Germinal center (tissue), 1 donor: ENCODE measurements at places on chromosomes 2 and 18.

DNA sequence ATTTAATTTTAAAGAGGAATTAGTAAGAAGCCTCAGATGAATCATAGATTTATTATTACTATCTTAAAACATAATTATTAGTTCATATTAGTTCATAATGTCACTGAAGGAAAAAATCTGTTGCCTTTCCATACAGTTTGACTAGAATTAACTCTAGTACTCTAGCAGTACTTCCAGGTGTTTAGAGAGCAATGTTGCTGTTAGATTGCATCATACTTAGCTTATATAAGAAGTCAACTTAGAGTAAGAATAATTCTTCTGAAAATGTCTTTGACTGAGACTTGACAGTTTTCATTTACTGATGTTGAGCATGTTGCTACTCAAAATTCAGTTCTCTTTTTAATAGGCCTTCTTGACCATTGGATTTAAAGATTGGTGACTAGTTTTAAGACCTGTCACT, 4.7 kb downstream of the RAB3GAP1 start:
- DNase-seq = no peak

GRCh38 chr2:44100351-44100750, 68.3 kb upstream of the PPM1B start:
- no peak for DNase-seq

DNA sequence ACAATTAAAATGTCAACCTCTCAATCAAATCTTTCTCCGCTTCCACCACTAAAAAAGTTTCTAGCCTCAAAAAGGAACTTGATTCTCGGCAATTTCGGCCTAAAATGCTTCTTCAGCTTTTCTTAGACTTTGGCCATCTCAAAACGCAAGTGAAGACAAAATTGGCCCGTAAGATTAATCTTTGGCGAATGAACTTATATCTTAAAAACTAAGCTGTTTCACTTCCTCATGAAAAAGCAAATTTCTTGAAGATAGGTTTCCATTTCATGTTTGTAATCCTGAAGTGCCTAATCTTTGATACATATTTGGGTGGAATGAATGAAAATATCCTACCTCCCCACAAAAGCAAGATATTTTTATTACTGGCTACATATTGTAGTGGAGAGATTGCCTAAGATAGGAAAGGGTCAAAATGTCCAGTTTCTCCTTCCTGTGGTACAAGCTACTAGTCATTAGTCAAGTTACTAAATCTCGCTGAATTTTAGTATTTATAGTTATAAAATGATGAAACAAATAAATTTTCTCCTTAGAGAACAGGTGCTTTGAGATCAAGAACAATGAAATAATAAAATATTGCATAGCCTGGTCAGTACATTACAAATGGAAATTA, 85.4 kb upstream of the ZEB2 start:
- peak; percentile 26 for DNase-seq

DNA sequence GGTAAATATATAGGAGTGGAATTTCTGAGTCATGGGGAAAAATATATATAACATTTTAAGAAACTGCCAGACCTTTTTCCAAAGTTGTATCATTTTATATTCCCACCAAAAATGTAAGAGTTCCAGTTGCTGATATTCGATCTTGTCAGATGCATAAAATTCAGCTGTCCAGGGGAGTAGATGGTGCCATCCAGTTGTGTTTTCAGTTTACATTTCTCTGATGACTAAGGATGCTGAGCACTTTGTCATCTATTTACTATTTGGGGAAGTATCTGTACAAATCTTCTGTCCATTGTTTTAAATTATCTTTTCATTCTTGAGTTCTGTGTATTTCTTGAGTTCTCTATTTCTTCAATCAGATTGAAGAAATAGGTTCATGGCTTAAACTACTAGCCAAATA, 126.1 kb downstream of the RTN4 start:
- DNase-seq = no peak

- no peak for DNase-seq
Observed at GRCh38 chr18:76306685-76307292, 188.3 kb downstream of the ZNF516 start.
